NCI-H82 (cell line): ENCODE measurements at places on chromosomes 2 and 18.

DNA sequence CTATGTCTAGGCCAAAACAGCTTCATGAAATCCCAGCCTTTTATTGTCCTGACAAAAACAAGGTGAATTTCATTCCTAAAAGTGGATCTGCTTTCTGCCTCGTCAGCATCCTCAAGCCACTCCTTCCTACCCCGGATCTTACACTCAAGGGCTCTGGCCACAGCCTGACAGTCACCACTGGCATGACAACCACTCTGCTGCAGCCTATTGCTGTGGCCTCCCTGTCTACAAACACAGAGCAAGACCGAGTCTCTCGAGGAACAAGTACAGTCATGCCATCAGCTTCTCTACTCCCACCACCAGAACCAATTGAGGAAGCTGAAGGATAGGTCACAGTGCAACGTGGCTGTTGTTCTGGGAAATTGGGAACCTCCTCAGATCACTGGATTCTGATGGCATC lies 106.1 kb downstream of the ICA1L start:
- DNase-seq, result no peak

DNA sequence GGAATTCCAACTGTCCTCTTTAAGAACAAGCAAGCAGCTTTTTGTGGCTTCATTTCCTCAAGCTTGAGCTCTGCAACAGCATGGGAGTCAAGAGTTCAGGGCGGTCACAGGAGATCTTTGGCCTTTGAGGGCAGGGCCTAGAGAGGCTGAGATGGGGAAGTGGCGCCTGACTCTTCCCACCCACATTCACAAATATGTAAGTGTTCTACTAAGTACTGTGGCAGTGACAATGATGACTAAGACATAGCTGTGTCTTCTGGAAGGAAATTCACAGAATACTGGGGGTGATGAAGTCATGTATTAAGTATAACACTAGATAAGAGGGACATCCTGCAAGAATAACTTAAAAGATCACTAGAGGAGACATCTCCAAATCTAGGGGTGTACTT lies 15.0 kb downstream of the RND3 start:
- no peak for DNase-seq

GRCh38 chr2:25246558-25247290 lies 78.3 kb upstream of the POMC start:
- DNase-seq, result no peak

GRCh38 chr2:3743951-3744555 lies 40.7 kb downstream of the DCDC2C start:
- DNase-seq, result no peak

GRCh38 chr18:10412933-10413332 lies 41.5 kb upstream of the APCDD1 start:
- no peak for DNase-seq

- DNase-seq, result no peak
Measured at GRCh38 chr2:4900861-4901770, 791.1 kb upstream of the SOX11 start.
